ENCODE measurements at places on chromosomes 1 and 21.

GRCh38 chr1:175320804-175321203 is 128.2 kb upstream of the KIAA0040 start:
- DNase-seq, result no peak

DNA sequence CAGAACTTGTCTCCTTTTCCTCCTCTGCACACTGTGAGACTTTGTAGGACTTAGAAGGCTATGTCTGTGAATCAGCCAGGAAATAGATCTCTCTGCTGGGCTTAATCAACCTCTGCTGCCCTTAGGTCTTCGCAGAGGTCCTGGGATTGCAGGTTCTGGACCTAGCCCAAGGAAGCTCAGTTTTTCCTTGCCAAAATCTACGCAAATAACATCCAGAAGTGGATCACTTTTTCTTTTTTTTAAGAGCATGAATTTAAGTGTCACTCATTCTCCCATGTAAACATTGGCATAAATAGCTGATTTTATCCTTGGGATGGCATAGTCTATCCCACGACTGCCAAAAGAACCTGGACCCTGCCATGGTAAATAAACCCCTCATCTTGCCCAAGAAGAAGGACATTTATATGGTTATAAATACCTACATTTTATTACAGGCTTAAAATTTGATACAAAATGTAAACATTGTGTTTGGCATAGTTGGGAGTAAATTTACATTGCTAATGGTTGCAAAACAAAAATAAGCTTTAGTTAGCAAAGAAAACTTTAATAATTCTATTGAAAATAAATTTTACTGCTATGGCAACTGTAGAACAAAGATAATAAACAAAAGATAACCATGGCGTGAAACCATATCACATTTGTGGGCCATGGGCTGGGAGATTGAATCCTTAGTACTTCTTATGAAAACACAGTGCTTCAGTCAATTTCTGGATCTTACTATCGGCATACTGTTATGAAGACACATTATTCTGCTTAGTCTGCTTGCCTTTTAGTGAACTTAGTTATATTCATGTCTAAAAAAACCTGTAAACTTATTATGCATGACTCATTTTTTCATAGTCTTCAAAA is 24.5 kb upstream of the DISC1 start:
- DNase-seq, result no peak

DNA sequence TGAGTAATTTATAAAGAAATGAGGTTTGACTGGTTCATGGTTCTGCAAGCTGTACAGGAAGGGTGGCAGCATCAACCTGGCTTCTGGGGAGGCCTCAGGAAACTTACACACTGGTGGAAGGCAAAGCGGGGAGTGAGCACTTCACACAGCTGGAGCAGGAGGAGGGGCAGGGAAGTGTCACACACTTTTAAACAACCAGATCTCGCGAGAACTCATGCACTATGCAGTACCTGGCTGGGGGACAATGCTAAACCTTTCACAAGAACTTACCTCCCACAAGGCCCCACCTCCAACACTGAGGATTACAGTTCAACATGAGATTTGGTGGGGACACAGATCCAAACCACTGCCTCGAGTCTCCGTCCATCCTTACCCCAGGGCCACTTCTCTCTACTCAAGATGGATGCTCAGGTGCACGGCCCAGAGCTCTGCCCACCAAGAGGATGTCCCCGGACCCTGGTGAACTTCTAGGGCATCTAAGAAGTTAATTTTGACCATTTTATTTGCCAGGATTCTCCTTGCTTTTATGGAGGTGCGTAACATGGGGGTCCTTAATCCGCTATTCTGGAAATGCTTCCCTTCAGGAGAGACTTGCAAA is 22.7 kb upstream of the ACTRT2 start:
- peak; percentile 27 for DNase-seq

DNA sequence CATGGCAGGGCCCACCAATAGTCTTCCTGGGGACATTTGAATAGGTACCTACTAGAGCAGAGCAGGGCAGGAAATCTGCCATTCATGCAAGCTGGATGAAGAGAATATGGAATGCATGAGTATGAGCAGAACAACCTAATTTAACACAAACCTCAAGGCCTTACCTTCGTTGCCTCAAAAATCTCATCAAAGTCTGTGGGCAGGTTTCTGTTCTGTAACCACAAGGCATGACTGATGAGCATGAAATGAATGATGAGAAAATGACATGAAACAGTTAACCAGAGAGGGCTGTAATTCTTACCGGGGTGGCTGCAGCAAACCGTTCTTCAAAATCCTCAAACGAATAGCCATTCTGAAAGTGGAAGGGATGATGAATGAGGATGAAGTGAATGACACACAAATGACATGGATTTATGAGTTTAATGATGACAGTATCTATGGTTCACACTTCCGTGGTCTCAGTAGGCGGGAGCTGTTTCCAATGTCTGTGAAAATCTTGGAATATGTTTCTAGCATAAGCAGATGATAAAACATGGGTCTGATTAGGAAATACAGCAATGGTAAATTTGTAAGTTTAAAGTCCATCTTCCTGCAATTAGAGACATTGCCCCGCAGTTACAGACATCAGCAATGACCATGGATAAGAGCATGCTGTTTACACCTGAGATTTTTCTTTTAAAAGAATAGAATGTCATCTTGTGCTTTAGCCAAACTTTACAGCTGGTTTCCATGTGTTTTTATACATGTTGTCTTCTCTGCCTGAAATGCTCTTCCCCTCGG is 67.6 kb upstream of the C8B start:
- DNase-seq, result no peak

DNA sequence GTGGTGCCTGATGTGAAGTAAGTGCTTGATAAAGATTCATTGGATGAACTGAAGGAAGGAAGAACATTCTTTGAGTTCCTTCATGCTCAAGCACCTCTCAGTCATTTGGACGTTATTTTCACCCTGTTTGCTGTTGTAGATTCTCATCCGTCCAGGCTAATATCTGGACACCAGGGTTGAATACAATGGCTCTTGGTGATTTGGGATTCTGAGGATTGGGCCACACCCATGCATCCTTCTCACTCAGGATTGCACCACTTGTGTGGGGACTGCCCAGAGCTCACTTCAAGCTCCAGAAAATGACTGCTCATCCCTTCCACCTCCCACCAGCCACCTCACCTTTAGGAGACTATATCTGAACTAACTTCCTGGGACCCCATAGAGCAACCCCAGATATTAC is 117.1 kb upstream of the IPO9 start:
- no peak for DNase-seq

DNA sequence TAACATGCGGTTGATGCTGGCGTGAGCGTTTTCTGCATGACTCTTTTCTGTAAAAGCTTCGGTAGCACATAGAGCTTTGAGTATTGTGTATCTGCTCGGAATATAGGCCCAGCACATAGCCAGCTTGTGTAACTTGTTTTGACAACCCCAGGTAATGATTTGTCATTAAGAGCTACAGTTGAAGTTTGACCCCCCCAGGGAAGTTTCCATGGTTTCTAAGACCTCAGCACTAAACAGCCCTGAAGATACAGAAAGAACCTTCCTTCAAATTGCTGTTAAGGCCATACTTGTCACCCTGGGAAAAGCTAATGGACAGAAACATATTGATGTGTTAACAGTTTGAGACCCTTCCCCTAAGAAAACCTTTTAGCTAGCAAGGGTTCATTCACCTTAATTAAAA is 380.7 kb downstream of the PRDM2 start:
- no peak for DNase-seq

GRCh38 chr1:23344987-23345472 is 946 bp upstream of the HNRNPR start:
- DNase-seq, result no peak

- no peak for DNase-seq
Measured at GRCh38 chr1:215539803-215540570, 27.1 kb upstream of the KCTD3 start.

GRCh38 chr1:181516706-181517105 is 33.4 kb downstream of the CACNA1E start:
- no peak for DNase-seq

- DNase-seq, result no peak
Measured at GRCh38 chr1:154714638-154715037, 106.7 kb upstream of the ADAR start.

DNA sequence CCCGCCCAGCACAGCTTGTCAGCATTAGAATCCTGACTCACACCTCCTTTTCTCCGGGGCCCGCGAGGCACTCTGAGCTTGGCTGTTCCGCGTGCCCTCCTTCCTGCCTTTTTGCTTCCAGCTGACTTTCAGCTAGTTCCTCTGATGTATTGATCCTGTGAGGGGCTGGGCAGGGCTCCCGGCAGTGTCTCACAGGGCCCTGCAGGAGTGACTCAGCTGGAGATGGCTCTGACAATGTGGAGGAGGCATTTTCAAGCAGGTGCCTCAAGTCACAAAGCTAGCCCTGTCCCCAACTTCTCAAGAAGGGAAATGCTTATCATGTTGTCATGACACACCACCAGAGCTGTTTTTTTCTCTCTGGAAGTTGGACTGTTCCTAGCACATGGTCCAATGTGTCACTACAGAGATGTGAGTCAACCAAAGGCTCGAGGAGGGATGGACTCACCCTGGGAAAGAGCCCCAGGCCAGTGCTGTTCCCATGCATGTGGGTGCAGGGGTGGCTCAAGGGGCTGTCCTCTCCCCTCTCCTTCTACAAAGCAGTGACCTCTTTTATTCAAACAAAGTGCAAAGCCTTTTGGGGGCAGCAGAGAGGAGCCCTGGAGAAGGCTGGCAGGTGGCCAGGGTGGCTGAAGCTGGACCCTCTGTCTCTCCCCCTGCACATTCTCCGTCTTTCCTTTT is 30.6 kb downstream of the SYT6 start:
- no peak for DNase-seq

- no peak for DNase-seq
Measured at GRCh38 chr21:34320011-34320410, 43.8 kb upstream of the KCNE2 start.

DNA sequence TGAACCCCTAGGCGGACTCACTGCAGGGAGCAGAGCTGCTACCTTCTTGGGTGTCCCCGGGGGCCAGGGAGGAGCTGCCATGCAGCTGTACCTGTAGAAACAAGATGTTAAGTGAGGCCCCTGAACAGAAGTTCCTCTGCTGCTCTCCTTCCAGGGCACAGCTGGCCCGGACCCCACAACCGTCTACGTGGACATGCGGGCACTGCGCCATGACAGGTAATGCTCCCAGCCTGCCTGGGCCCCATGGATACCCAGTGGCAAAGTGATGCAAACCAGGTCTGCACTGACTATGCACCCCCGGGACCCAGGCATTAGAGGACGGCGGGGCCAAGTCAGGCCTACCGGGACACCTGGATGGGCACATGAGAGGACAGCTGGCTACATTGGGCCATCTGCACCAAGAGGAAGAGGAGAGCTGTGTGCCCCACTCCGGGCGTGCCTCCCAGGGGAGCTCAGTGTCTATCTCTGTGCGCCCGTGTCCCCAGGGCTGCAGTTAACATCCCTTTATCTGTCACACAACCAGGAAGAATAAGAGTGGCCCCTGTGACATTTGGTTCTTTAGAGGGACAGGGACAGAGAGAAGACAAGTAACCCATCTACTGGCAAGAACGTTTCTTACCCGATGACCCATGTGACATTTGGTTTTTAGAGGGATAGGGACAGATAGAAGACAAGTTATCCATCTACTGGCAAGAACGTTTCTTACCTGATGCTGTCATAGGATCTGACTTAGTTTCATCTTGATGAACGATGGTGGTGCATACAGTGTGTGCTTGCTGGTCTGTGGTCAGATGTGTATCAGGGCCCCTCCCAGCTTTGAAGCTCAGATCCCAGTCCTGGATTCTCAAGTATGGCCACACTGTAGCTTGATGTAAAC is 44.1 kb downstream of the S100B start:
- DNase-seq, result peak; percentile 71

GRCh38 chr1:4527819-4528218 is 126.6 kb upstream of the AJAP1 start:
- no peak for DNase-seq

DNA sequence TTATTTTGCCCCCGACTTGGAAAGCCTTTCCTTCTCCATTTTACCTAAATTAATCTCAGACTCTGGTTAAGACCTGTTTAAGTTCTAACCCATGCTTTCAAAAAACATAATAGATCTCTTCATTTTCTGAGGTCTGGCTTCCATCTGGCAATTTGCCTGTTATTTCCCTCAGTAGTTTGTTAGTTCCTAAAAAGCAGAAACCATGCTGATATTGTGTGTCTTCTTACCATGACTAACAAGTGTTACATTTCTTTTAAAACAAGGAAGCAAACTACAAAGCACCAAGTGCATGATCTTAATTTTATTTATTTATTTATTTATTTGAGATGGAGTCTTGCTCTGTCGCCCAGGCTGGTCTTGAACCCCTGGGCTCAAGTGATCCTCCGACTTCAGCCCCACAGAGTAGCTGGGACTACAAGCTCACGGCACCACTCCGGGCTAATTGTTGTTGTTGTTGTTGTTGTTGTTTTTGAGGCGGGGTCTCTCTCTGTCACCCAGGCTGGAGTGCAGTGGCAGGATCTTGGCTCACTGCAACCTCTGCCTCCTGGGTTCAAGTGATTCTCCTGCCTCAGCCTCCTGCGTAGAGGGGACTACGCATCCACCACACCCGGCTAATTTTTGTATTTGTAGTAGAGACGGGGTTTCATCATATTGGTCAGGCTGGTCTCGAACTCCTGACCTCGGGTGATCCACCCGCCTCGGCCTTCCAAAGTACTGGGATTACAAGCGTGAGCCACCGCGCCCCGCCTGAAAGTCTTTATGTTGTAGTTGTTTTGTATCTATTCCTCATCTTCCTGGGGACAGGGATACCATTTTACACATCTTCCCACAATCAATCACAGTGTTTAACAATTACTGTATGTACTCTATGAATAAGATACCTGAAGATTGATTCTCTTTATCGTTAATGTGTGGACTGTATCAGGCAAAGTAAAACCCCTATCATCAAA is 1.3 kb upstream of the PATJ start:
- no peak for DNase-seq

DNA sequence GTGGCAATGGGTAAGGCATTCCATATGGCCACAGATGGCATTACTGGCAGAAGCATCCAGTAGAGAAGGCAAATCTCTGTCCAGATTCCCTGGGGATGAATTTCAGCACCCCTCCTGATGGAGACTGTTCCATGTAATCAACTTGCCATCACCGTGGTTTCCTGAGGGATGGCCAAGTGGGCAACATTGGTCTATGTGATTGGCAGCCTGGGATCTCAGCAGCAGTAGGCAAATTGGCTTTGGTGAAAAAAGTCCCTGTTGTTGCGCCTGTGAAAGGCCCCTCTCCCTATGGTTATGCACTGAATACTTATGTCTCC is 19.3 kb downstream of the DMRTB1 start:
- DNase-seq, result no peak
